ELF-1 (cell line): ENCODE measurements at places on chromosomes 6 and 20.

DNA sequence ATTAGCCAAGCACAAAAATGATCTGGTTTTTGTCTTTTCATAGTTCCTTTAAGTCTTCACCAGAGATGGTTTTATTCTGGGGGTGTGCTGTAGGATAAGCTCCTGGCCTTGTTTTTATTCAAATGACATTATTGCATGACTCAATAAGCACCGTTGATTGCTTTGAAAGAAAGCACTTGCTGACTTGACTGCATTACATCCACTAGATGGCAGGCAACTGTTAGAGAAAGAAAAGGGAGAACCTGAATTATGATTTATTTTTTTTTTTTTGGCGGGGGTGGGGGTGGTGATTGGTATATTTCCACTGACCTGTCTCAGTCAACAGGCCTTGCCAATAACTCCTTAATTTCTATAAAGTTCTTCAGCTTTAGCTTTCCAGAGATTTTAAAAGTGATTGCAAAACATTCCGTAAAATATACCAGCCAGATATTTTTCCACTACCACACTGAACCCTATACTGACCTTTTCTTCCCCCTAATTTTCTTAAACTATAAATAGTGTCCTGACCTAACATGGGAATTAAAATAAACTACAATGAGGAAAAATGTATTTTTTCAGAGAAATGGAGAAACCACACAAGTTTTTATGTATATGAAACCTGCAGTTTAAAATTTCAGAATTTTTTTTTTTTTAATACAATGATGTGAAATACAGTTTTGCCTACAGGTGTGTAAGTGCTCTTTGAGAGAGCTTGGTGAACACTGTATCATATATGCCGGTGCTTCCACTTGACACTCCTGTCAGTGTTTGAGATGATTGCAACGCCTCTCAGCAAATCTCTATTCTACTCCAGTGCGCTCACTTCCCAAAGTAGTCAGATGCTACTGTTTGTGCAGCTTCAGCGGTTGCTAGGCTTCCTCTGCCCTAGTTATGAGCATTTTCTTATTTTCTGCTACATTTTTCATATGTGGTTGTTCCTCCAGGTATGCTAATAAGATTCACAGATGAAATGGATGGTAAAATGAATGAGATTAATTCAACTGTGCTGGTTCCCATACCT lies 274.3 kb downstream of the CD109 start:
- peak; percentile 8 for DNase-seq

GRCh38 chr6:129731428-129731827 lies 21.5 kb upstream of the ARHGAP18 start:
- no peak for DNase-seq

DNA sequence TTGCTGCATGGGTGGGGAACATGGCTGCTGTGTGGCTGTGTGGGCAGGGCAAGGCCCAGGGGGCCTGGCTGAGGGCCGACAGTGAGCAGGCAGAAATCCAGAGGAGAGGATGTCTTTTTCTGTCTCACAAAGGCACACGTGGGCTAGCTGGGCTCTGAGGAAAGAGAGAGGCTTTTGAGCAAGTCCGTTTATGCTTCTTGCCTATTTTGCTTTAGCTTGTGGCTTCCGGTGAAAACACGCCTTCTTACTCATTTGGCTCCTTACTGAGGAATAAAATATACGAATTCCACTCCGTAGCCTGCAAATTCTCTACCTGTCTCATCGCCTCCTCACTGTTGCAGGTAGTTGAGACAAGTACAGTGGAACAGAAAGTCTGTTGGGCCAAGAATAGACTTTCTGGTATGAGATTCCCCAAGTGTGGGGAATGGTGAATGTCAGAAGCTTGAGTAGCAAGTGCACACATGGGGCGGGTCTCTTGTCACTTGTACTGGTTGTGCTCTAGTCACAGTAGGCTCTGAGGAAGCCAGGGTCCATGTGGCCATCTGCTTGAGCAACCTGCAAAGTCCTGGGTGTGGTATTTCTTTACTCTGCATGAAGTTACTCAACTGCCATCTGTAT lies 28.4 kb downstream of the WRNIP1 start:
- DNase-seq = no peak

- DNase-seq = no peak
Measured at GRCh38 chr6:168601111-168601510, 160.1 kb downstream of the SMOC2 start.

DNA sequence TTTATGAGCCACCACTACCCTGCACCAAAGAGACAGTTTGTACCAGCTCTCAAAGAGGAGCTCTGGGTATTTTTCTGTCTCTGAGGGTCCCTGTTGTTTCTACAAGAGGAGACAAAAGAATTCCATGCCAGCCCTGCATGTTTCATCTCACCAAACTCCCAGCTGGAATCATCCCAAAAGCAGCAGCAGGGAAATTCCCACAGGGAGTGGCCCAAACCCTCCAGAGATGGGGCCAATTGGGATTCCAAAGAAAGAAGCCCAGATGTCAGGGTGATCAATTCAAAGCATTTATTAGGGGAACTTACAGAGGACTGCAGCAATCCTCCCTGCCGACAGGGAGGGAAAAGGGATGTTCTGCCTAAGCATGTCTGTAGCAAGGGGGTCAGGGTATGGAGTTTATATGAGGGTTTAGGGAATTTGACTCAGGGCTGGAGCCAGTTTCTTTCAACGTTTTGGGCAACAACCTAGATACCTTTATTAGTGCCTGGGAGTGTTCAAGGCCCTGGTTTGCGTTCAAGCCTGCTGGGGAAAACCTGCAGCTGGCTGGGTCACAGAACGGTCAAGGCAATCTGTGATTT lies 47.2 kb downstream of the MUC22 start:
- peak; percentile 27 for DNase-seq

GRCh38 chr6:111800821-111801220 lies 72.4 kb downstream of the FYN start:
- DNase-seq = no peak

DNA sequence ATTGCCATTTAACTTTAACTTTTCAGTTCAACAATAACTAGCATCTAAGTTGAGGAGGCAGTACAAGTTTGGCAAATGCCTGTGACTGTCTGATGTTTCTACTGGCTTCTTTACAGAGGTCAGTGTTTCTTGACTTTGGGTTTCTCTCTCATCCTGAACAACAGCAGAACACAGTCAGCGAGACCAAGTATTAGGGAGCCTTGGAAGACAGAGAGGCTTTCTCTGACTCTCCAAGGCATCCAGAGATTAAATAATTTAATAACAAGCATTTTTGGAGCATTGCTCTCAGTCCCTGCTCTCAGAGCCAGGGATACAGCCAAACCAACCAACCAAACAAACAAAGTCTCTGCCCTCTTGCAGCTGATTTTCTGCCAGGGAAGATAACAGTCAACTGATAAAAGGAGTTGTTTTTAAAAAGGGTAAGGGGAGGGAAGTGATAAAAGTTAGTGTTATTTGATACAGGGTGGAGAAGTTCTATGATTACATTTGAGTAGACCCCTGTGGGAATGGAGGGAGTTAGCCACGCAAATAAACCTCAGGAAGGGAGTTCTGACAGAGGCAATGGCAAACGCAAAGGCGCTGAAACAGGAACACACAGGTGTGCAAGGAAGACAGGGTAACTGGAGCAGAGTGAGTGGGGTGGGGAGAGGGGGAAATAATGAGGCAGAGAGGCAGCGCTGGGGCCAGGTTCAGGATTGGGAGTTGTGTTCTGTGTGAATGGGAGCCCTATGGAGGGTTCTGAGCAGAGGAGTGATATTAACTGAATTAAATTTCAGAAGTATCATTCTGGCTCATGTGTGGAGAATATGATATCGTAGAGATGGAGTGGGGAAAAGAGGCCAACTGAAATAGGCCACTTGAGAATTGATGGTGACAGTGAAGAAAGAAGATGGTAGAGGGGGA lies 55.2 kb downstream of the SEL1L2 start:
- DNase-seq = no peak

DNA sequence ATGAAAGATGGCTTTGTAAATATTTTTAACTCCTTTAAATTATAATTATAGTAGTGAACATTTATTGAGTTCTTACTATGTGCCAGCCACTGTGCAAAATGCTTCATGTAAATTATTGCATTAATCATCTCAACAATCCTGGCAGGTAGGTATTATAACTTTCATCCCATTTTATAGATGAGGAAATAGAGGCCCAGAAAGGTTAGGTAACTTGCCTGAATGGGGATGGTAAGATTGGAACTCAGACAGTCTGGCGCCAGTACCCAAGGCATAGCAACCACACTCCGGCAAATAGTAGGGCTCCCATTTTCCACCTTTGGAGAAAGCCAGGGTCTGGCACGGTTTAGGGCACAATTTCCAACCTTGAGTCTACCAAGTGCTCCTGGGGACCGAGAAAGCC lies 129.8 kb downstream of the VEGFA start:
- no peak for DNase-seq

DNA sequence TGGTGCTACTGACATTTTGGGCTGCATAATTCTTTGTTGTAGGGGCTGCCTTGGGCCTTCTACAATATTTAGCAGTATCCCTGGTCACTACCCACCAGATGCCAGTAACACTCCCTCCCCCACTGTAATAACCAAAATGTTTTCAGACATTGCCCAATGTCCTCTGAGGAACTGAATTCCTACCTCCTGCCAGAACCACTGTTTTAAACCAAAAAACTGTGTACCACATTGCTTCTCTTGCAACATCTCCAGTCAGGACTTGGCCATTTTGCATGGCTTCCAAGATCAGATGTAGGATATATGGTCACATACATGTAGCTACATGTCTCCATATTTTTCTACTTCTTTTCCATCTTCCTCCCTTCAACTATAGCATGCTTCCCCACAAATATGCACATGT lies 97.4 kb upstream of the IFNGR1 start:
- DNase-seq = no peak

DNA sequence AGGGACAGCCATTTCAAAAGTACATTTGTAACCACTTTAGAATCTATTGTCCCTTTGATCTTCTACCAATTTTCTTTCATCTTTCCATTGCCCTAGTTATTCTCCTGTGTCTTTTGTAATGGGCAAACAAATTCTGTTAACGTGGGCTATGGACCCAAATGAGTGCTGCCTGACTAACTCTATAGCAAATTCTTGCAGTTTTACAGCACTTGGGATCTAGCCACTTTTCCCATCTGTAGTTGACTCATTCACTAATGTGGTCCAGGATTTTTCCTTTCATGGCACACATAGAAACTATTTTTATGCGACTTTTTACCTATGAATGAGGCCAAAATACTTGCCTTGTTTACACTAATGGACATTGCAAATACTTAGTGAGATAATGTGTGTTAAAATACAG lies 52.0 kb downstream of the GRIK2 start:
- DNase-seq = no peak

- DNase-seq = no peak
Measured at GRCh38 chr6:149169761-149170511, 147.6 kb upstream of the TAB2 start.
